ENCODE measurements at places on chromosomes 6 and 20.

DNA sequence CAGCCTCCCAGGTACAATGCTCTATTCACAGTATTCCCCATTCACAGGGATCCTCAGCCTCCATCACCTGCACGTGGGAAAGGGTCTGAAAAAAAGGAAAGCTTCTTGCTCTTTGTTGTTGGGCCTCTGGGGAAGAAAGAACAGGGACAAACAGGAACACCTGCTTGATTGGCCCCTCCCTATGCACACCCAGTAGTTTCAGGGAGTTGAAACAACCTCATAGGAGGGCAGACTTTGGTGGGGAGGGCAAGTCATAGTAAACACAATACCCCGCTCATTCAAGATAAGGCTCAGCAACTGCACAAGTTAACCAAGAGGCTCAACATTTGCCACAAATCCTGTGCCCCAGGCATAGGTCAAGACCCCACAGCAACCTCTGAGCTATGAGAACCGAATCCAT, 1.7 kb downstream of the GHRH start:
- no peak for DNase-seq

GRCh38 chr6:168126566-168127383, 47.8 kb upstream of the FRMD1 start:
- no peak for DNase-seq

- no peak for DNase-seq
Measured at GRCh38 chr6:11424395-11425034, 113.0 kb upstream of the TMEM170B start.

- DNase-seq: no peak
Measured at GRCh38 chr6:5338177-5338960, 77.1 kb downstream of the FARS2 start.

GRCh38 chr6:33627876-33628275, 6.8 kb downstream of the ITPR3 start:
- DNase-seq: no peak

GRCh38 chr20:54397292-54398140, 77.9 kb upstream of the DOK5 start:
- no peak for DNase-seq

GRCh38 chr20:44742304-44743079, 3.2 kb upstream of the KCNK15 start:
- no peak for DNase-seq

GRCh38 chr6:78363688-78364087, 503.7 kb upstream of the IRAK1BP1 start:
- no peak for DNase-seq

DNA sequence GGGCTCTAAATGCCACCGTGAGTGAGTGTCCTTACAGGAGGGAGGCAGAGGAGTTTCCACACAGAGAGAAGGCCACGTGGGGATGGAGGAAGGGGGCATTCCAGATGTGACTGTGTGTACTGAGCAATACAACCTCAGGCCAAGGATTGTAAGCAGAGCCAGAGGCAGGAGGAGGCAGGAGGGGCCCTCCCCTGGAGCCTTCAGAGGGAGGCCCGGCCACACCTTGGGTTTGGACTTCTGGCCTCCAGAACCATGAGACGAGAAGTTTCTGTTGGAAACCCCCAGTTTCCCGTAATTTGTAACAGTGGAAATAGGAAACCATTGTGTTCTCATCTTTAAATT, 9.3 kb upstream of the KIF25 start:
- DNase-seq: no peak
